MV-4-11 (cell line): ENCODE measurements at places on chromosomes 7 and 10.

- no peak for DNase-seq
Observed at GRCh38 chr7:158317238-158318205, 270.1 kb downstream of the PTPRN2 start.

GRCh38 chr7:121342631-121343030, 13.8 kb downstream of the WNT16 start:
- DNase-seq: no peak

DNA sequence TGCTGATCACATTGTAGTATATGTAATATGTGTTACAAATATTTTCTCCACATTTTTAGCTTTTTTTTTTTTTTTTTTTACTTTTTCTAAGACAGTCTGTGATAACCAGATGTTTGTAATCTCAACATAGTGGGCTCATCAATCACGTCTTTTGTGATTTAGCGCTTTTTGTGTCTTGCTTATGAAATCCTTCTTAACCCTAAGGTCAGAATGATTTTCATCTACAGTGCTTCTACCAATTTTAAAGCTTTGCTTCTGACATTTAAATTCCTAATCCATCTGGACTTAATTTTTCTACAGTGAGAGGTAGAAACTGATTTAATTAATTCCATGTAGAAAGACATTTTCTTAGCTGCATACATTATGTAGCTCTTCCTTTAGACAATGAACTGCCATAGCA, 626.4 kb downstream of the TNS3 start:
- no peak for DNase-seq

DNA sequence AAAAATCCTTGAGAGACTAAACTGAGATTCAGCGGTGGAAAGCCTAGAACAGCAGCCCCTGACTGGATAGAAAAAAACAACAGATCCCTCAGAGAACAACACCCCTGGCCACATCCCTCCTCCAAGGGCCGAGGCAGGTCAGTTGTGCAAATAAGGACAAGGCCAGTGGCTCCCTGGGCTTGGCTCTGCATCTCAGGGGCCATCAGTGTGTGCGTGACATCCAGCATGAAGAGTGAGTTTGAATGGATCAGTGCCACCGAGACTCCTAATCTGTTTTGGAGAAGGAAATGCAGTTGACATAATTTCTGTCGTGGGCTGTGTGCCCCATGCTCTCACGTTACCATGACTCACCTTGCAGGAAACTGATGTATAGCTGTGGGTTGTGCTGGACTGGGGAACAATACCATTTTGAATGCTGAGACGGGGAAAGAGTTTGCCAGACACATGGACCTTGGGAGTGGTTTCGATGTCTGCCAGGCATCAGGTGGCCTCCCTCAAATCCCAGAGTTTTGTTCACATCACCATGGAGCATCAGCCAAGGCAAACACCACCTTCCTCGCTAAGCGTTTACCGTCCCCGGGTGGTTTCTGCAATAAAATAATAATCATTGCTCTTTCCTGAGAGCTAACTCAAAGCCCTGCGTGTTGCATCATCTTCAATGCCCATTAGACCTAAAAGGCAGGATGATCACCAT, 153.2 kb upstream of the FZD8 start:
- no peak for DNase-seq

GRCh38 chr7:139047970-139048369, 12.1 kb upstream of the ZC3HAV1L start:
- no peak for DNase-seq

GRCh38 chr7:119472408-119473038, 800.5 kb upstream of the KCND2 start:
- no peak for DNase-seq

- DNase-seq: peak; percentile 58
Observed at GRCh38 chr7:83065714-83066113, 97.0 kb downstream of the PCLO start.

DNA sequence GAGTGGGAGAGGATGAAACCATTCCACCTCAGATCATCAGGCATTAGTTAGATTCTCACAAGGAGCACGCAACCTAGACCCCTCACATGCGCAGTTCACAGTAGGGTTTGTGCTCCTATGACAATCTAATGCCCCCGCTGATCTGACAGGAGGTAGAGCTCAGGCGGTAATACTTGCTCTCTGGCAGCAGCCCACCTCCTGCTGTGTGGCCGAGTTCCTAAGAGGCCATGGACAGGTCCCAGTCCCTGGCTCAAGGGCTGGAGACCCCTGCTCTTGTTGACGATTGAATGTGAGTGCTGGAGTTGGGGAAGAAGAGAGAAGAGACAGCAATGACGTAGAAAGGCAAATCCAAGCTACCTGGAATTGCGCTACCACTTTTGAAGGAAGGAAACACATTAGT, 267.2 kb downstream of the TFEC start:
- DNase-seq: no peak

DNA sequence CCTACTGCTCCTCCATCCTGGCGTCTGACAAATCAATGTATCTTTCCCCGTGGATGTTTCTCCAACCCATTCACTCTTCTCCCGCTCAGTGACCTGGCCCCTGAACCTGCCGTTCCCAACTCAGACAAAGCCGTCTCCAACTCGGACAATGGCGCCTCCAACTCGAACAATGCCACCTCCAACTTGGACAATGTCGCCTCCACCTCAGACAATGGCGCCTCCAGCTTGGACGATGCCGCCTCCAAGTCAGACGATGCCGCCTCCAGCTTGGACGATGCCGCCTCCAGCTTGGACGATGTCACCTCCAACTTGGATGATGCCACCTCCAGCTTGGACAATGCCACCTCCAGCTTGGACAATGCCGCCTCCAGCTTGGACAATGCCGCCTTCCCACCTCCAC, 608.6 kb downstream of the DNAJB6 start:
- DNase-seq: no peak
